ENCODE measurements at places on chromosomes 13 and 19. TPM values are rescaled to one million over a fixed set of nuclear protein-coding genes. Genes with fewer than 3 reads are reported as not detected.

Gene C13orf42
- not detected for total RNA-seq

Gene KLHL1
- not detected for total RNA-seq

Gene EFNA2
- total RNA-seq, result 19.0 TPM

Gene FUT2
- 137 TPM for total RNA-seq

Gene PCDH17
- 4.8 TPM for total RNA-seq

GRCh38 chr13:28659621-28659970, 666 bp downstream of the POMP start:
- DNase-seq, result no peak

DNA sequence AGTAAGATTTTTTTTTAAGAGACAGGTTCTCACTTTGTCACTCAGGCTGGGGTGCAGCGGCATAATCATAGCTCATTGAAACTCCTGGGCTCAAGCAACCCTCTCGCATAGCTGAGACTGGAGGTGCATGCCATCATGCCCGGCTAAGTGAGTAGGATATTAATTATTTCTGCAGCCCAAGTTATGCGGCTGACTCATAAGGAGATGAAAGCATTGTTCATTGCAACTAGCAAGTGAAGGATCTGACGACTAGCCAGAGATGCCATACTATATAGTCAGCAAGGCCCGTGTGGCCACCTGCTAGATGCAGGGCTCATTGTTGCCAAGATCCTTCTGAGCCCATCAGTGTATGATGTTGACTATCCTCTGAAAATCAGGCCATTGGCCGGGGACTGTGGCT, 45.2 kb downstream of the ABCC4 start:
- DNase-seq, result no peak

DNA sequence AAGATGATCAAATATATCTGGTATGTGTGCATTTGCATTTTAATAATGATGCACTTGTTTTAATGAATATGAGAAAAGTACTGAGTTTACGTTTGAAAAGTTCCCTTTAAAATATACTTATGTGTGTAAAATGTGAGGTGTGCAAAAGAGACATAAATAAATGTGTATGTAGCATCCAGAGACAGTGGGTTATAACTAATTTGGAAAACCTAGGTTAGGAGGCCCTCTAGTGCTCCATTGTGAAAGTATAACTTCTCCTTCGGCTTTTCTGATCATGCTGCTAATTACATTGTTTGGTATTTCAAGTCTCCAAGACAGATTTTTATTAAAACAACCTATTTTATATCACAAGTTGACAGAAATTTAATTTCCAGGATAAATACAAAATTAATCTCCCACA, 30.1 kb downstream of the SCEL start:
- DNase-seq, result no peak

- no peak for DNase-seq
Measured at GRCh38 chr13:45269204-45269603, 68.4 kb upstream of the KCTD4 start.

GRCh38 chr13:94154367-94154766, 325.1 kb downstream of the DCT start:
- peak; percentile 11 for DNase-seq

DNA sequence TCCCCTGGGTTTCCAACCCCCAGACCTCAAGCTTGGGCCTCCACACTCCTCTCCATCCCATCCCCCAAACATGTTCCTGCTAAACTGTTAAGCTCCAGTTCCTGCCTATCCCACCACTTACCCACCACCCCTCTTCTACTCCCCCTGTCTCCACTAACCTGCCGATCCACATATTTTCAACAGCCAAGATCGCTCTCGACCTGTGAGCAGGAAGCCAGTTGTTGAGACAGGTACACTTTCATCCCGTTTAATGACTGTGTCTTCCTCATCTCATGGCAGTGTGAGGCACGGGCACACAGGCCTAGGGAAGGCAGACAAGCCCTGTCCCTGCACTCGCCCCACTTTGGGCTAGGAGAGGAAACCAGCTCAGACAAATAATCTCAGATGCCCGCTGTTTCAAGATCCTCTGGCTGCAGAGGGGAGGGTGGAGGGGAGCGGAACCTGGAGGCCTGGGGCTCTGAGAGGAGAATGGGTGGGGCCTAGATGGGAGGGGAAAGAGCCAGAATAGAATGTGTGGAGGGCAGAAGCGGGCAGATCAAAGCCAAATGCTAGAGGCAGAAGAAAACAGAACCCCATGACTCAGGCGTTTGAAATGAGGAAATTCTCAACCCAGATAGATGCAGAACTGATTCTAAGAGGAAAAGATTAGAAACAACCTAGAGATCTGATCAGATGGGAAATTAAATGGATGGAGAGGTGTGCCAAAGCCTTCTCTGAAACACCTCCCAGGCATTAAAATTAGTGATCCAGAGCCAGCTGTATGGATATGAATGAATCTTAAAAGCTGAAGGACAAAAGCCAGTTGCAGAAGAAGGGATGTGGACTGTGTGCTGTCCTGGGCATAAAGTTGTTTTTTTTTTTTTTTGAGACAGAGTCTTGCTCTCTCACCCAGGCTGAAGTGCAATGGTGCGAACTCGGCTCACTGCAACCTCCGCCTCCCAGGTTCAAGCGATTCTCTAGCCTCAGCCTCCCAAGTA, 16.9 kb upstream of the CYP2S1 start:
- DNase-seq, result peak; percentile 68

- DNase-seq, result peak; percentile 10
Measured at GRCh38 chr19:6724631-6725492, 4.4 kb upstream of the C3 start.

Data from mucosa of descending colon (tissue), 3 donors.